ENCODE measurements at places on chromosomes 3 and 15. TPM values are rescaled to one million over a fixed set of nuclear protein-coding genes. Genes with fewer than 3 reads are reported as not detected.

The ZNF660 gene
- 0.12 TPM for total RNA-seq

The ADGRG7 gene
- not detected for total RNA-seq

The CNBP gene
- 344 TPM for total RNA-seq

The PP2D1 gene
- total RNA-seq: not detected

The WDR93 gene
- total RNA-seq: 0.17 TPM

The C3orf49 gene
- 34.7 TPM for total RNA-seq

The NR1I2 gene
- total RNA-seq: 0.12 TPM

The DUOXA2 gene
- not detected for total RNA-seq

The SRGAP3 gene
- total RNA-seq: 0.27 TPM

Measured in NCI-H460 (cell line).